ENCODE measurements at places on chromosomes 7 and 10.

GRCh38 chr10:128855618-128856428 is 611.2 kb upstream of the MGMT start:
- DNase-seq = no peak

DNA sequence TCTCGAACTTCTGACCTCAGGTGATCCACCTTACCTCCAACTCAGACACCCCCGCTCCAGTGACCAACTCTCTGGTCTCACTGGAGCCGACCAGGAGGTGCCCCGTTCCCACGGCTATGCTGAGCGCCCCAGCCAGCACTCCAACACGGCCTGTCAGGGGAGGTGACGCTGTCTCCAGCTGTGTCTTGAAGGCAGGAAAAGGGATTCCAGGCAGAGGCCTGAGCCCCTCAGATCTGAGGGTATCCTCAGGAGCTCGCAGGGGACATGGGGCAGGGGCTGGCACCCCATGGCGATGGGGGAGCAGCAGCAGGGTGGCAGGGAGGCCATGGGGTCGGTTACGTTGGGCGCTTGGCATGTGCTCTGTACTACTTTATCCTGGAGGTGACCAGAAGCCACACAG is 94.3 kb upstream of the RHEB start:
- no peak for DNase-seq

- DNase-seq = no peak
Measured at GRCh38 chr10:14477408-14477710, 146.6 kb upstream of the FRMD4A start.

DNA sequence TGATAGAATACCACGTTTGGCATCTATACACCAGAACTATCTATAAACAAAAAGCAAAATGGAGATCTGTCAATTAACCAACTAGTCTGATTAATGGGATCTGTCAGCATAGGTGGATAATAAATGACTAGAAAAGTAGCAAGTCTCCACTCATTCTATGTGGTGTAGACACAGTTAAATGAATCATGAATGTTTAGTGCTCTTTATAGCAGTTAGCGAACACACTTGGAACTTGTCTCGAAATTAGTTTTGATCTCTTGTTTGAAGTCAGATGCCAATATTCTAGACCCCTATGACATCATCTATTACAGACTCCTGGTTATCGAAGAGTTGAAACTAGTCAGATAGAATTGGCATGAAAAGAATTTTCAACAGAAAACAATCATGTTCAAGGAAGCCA is 259.7 kb downstream of the AHR start:
- no peak for DNase-seq

GRCh38 chr7:49125246-49125645 is 200.9 kb downstream of the CDC14C start:
- DNase-seq = no peak
